ENCODE measurements at places on chromosomes 5 and 9.

DNA sequence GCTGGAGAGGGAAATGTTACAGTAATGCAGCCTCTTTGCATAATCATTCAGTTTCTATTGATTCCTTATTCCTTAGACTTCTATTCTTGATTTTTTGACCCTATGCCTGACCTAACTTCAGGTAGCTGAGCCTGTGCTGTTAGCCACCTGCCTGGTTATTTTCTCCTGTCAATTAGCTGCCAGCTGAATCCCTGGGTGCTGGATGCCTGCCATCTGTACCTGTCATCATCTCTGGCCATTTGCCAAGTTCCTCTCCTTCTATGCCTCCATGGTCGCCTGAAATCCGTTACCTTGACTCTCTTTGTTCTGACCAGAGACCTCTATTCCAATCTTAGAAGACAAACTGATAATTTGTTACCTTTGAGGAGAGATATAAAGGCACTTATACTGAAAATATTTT lies 178.3 kb downstream of the CAVIN4 start:
- no peak for DNase-seq

DNA sequence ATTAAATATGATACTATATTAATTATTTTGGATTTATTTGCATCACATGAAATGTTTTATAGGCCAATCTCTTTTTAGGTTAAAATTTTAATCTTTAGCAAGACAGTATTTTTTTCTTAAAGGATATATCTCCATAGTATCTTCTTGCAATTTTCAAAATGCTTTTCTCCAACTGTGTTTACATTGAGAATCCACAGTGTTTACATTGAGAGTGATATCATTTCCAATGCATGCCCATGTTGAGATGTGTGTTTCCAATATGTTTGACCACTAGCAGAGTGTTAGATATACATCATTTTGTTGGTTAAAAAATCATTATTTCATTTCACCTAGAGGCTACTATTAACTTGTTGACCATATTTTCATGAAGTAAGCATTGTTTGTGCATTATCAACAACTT lies 17.3 kb downstream of the VCAN start:
- DNase-seq: no peak

DNA sequence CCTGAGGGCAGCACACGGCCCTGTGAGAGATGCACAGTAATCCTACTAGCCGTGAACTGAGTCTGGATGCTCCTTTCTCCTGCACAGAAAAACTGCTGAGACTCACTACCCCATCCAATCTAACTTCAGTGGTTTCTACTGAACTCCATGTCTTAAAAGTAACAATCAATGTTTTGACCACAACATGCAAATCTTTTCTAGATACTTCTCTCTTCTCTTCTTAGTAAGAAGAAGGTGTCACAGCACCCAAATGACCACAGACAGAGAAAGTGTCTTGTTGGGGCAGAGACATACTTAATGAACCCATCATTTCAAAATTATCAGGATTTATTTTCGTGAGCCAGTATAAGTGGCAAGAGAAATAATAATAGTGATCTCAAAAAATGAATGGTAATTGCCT lies 285.8 kb upstream of the MEF2C start:
- no peak for DNase-seq

DNA sequence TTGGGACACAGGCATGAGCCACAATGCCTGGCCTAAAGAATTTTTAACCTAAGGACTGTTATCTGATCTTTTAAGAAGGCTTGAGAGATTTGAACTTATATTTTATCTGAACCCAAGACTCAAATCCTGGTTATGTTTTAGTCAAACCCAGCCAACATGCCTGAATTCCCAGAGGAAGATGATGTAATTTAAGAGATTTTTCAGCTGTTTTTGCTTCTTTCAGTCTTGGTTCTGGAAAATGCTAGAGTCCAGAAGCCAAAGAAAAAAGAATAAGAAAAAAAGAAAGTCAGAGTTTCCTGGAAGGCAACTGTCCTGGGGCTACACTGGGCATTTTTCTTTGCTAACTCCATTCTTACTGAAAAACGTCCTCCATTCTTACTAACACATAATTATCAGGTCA lies 85.8 kb downstream of the SNX18 start:
- DNase-seq: no peak

DNA sequence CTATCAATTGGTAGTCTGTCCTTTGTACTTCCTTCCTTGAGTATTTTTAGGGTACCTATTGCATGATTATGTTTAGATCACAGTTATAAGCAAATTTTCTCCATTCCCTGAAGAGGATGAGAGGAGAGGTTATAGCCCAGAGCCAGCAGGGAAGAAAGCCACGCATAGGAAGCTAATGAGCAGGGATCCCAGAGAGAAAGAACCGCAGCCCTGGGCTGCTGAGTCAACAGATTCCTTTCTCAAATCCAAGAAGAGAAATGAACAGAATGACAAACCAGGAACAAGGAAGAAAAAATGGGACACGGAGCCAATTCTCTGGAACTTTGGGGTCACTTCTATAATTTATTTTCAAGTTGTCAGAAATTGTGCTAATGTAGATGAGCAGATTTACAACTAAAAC lies 284.5 kb downstream of the RFX3 start:
- DNase-seq: no peak

DNA sequence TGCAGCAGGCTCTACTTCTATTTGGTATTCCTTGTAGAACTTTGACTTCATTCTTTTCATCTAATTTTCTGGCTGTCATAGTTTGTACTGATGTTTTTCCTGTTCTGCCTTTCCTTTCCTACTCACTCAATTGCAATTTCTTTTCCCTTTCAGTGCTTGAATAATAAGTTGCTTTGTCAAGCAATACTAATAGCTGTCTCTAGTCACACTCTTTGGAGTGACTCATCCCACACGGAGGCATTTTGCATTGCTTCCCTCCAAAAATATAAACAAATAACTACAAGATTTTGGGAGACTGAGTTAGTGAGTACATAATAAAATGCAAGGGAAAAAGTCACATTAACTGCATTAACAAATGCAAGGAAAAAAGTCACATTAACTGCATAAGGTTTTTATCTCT lies 465.9 kb downstream of the CDH9 start:
- no peak for DNase-seq

GRCh38 chr5:153865016-153865415 lies 173.7 kb downstream of the FAM114A2 start:
- DNase-seq: no peak

DNA sequence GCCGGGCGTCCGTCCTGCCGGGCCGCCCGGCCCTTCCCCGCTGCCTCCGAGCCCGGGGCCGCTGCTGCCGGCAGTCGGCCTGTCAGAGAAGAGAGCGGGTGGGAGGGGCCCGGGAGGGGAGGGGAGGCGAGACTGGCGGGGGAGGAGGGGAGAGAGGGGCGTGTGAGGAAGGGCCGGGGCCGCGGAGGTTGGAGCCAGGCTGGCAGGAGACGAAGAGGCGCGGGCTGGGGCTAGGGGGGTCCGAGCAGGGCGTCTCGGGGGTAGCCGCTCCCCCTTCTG lies 570 bp downstream of the CREBRF start:
- DNase-seq: no peak

- no peak for DNase-seq
Measured at GRCh38 chr5:157624144-157624543, 28.1 kb downstream of the SOX30 start.

- DNase-seq: no peak
Measured at GRCh38 chr9:115524453-115525059, 406.6 kb upstream of the TNC start.

GRCh38 chr5:132427281-132428146 lies 58.0 kb downstream of the SLC22A5 start:
- no peak for DNase-seq

DNA sequence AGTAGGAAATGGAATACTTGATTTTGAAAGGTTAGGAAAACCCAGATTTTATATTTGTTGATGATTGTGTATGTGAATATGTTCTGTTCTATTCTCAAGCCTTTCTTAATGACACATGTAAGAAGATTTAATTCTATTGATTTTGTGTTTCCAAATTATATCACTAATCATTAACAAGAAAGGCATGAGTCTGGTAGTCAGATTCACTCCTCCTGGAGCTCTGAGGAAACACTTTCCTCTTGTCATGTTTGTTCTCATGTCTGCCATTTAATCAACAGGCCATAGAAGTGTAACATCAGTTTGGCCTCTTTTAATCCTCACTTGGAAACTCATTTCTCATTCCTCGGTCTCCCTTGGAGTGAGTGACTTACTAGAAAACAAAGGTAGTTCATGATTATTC lies 40.6 kb upstream of the F2R start:
- DNase-seq: no peak

- no peak for DNase-seq
Measured at GRCh38 chr5:60613826-60614225, 86.1 kb downstream of the DEPDC1B start.

DNA sequence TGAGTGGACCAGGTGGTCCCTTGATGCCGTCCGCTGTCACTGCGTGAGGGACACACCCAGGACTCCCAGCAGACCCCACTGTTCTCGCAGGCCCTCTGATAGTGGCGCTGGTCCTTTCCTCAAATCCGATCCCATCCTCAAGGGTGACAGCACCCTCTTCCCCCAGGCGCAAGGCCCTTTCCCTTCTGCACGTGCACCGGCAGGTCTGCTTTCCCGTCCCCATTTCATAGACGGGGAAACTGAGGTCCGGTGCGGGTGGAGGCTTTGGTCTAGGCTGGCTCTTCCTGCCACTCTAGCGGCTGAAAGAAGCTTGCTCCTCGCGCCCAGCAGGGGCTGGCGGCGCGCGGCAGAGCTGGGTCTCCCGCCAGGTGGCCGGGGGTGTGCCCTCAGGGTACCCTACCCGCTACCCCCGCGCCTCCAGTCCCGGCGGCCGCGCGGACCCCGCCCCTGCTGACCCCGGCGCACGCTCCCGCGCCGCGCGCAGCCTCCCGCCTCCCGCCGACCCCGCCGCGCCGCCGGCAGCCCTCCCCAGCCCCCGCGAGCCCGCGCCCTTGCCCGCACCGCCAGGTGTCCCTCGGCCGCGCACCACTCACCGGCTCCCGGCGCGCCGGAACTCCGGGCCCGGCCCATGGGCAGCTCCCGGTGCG lies 453 bp downstream of the RASGEF1C start:
- DNase-seq: no peak

GRCh38 chr9:123339666-123340510 lies 16.1 kb upstream of the CRB2 start:
- no peak for DNase-seq

DNA sequence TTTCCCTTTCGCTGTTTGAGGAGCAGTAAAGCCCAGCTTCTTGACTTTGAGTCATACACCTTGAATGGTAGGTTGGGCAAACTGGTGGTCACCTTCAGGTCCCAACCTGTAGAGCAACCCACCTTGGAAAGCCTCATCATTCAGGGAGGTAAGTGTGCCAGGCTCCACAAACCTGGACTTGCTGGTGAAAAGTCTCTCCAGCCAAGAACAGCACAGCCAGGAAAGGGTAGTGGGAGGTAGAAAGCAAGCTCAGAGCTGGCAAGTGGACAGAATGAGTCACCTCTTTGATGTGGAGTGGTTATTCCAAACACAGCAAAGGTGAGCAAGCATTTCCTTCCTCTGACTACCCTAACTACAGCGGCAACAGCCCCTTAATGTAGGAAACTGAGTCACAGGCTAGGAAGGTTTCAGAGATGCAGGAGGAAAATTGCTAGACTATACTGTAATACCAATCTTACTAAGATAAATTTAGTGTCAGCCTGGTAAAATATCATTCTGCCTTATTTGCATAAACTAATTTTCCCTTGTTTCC lies 117.5 kb upstream of the MTAP start:
- no peak for DNase-seq

DNA sequence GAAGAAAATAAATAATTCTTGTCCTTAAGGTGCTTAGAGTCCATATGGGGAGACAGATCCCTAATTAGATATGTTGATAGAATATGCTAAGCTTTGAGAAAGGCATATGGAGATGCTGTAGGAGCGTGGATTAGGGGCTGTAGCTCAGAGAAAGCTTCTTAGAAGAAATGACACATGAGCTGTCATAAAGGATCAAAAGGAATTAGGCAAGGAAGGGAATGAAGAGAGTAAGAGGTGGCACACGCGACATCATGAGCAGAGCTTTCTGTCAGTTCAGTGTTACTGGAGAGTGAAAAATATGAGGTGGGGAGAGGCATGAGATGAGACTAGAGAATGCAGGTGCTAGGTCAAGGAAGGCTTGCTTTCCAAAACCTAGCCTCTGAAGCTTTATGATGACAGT lies 118.6 kb downstream of the KIAA0825 start:
- DNase-seq: no peak

GRCh38 chr9:6307551-6308096 lies 20.6 kb upstream of the TPD52L3 start:
- DNase-seq: no peak

Measured in DMS79 (cell line).